ENCODE measurements at places on chromosomes 5 and 9.

- DNase-seq = no peak
Observed at GRCh38 chr9:121944711-121945191, 148.4 kb downstream of the TTLL11 start.

GRCh38 chr5:168341178-168341577, 49.7 kb downstream of the WWC1 start:
- DNase-seq = no peak

GRCh38 chr5:178993236-178993765, 1.8 kb downstream of the GRM6 start:
- no peak for DNase-seq

GRCh38 chr9:130058154-130058553, 4.4 kb downstream of the GPR107 start:
- DNase-seq = no peak

DNA sequence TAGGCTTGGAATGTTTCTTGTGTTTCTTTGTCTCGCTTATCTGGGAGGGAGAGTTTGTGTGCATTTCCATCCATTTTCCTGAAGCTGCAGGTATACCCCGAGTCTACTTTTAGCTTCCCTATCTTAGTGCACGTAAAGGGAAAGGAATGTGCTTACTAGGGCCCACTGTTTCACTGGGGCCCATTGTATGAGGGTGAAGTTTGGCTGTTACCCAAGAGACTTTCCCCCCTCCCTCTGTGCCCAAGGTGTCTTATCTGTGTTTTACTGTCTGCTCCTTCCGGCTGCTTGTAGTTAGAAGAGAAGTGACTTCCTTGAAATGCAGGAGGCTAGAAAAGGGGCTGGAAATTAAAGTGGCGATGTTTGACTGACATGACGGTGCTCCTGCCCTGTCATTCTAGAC, 12.1 kb upstream of the BTNL3 start:
- DNase-seq = peak; percentile 26

GRCh38 chr5:135179308-135179980, 145.4 kb upstream of the PITX1 start:
- DNase-seq = no peak

DNA sequence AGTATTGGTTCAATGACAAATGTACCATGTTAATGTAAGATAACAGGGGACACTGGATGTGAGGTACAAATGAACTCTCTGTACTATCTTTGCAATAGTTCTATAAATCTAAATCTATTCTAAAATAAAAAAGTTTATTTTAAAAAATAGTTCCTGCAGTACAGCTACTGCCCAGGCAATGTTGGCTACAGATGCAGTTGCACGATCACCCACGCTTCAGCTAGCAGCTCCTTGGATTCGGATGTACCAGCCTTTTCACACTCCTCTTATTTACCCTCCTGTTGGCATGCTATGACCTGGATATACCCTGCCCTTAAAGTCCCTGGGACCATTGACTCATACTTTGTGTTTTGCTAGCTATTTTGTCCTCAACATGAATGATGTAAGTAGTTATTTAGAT, 185.4 kb upstream of the SMARCA2 start:
- no peak for DNase-seq

- DNase-seq = peak; percentile 4
Observed at GRCh38 chr5:140399979-140400729, 1.5 kb upstream of the ANKHD1 start.

DNA sequence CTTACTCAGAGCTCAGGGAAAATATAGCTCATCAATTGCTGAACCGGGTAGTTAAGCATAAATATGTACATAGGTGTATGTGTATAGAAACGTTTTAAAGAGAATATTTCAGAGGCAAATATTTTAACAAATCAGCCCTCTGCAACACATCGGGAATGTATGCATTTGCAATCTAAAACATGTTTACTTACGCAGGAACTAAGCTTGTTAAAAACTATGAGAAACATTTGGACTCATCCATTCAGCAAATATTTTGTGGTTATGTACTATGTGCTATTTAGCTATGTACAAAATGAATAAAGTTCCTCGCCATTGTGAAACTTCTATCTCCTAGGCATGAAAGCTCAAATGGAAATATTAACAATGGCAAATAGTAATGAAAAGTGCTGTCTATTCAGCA, 469.9 kb downstream of the ARHGEF28 start:
- no peak for DNase-seq

GRCh38 chr5:167888393-167888792, 403.1 kb upstream of the WWC1 start:
- DNase-seq = no peak

DNA sequence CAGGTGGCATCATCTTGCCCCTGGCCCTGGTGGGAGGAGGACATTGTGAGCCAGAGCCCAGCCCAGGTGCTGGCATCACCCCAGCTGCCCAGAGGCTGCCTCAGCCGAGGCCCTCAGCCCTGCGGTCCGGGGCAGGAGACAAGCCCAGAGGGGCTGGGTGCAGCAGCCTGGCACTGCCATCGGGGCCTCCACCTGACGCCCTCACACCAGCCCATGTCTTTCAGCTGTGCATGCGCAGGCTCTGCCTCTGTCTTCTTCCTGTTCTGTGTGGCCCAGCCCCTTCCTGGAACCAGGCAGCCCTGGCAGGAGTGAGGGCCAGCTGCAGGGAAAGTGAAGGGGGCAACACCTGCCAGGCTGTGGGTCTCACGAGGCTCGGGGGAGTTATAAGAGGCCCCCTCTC, 4.8 kb upstream of the CEL start:
- DNase-seq = no peak

DNA sequence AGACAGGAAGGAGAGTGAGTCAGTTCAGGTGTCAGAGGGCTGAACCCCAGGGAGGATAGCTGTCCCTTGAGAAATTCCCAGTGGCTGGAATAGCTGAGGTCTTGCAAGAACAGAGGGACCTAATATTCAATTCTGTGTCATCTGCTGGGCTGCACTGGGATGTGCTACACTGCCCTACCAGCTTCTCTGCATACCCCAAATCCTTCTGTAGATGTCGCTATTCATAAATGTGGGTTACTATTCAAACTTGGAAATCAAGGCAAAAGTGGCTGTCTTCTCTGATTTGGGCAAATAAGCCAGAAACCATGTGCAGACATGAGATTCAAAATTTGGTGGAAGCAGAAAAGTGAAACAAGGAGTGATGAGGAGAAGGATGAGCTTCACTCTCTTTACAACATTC, 16.3 kb downstream of the TNFSF8 start:
- no peak for DNase-seq

DNA sequence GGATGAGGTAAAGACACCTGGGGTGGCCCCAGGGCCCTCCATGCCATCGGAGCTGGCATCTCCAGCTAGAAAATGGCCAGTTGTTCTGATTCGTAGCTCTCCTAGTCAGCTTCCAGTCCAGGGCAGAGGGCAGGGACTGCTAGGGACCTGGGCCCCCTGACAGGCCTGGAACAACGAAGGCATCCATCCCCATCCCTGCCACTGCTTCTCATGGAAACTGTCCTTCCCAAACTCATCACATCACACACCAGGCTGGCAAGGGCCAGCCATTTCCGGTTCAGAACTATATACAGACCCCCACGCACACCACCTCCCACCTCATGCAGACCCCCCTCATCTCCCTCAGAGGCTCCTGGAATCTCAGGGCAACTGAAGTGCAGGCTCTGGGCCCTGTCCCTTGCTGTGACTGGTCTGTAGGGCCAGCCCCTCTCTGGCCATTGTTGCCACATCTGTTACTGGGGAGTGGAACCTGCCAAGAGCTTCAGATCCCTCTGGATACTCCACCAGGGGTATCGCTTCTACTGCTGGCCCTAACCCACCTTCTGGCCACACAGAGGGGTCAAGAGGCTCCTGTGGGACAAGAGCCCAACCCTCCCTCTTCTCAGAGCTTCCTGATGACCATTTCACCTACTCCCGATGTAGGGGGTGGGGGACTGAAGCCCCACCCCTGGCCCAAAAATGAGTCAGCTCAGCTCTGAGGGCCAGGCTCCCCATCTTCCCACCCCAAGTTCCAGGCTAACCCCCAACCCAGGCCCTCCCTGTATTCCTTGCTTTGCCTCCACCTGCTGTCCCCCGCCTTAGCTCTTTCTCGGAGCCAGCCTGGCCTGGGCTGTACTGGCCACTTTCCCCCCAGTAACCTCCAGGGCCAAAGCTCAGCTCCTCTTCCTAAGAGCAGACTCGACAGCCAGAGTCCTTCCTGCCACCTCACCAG, 1.2 kb upstream of the MZB1 start:
- DNase-seq = no peak

DNA sequence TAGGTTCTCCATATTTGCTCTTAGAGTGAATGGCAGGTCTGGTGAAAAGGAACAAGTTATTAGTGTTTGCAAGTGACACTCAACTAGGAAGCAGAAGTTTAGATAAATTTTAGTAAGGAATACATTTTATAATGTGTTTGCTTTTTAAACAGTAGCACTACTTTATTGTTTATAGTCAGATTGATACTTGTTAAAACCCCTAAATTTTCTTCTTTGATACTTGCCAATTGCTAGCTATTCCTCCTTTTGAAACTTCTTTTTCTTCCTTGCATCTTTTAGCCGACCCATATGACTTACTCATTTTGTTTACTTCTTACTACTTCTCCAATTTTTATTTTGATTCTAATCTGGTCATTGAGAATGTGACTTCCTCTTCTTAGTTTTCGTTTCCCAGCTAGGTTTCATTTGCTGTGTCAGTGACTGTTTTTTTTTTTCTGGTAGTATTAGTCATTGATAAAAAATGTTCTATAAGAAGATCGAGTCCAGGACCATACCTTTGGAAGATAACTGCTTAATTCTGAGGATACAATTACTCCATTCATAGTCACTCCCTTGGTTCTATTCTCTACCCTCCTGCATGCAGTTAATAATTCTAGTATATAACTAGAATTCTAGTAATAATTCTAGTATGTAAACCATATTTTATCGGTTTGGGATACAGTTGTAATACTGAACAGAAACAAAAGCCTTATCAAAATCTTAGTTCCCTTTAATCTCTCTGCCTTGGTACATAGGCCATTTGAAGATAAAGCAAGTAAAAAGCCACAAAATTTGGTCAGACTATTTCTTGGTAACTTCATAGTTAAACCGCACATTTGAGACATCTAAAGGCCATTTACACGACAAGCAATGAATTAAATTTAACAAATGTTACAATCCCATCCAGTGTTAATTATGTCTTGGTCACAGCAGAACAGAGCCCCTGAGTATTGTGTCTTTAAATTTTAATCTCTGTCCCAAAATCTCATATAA, 2.8 kb upstream of the RICTOR start:
- peak; percentile 32 for DNase-seq

DNA sequence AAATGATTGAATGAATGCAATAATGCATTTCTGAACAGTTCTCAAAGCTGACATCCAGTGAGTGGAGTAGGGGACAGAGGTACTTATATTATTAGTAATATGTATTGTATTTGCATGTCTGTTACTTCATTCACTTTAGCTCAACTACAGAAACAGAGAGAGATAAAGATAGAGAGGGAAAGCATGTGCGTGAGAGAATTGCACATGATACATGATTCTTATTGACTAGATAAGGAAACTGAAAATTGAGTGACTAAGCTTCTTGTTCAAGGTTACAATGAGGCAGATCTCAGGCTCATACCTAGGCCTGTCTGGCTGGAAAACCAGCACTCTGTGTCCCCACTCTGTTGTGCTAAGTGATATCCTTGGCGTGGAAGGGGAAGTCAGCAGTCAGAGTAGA, 337.7 kb upstream of the KLF4 start:
- DNase-seq = no peak

GRCh38 chr9:81829195-81829882, 98.9 kb upstream of the SPATA31D4 start:
- DNase-seq = no peak

DNA sequence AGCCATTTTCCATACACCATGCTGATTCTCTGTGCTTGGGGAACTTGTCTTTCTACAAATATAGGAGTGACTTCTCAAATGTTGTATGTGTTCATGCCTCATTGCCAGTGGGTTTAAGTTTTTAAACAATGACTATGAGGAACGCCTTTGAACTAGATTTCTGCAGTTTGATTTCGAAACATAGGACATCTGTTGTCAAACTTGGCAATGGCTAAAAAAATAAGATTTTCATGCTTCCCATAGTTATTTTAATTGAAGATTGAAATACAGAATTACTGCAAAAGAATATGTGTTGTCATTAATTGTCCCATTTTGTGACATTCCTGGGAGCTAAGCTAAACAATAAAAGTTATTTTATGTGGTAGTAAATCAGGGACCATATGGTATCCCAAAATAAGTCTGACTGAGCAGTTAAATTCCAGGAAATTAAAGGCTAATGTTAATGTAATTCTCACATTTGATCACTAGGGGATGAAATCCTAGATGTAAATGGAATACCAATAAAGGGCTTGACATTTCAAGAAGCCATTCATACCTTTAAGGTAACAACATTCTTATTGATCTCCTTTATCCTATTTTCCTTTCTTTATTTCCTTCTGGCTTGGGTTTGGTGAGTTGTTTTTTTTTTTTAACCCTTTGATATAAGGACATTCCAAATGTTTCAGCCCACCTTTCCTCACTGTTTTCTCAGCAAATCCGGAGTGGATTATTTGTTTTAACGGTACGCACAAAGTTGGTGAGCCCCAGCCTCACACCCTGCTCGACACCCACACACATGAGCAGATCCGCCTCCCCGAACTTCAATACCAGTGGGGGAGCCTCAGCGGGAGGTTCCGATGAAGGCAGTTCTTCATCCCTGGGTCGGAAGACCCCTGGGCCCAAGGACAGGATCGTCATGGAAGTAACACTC, 116.7 kb downstream of the GOLPH3 start:
- no peak for DNase-seq

DNA sequence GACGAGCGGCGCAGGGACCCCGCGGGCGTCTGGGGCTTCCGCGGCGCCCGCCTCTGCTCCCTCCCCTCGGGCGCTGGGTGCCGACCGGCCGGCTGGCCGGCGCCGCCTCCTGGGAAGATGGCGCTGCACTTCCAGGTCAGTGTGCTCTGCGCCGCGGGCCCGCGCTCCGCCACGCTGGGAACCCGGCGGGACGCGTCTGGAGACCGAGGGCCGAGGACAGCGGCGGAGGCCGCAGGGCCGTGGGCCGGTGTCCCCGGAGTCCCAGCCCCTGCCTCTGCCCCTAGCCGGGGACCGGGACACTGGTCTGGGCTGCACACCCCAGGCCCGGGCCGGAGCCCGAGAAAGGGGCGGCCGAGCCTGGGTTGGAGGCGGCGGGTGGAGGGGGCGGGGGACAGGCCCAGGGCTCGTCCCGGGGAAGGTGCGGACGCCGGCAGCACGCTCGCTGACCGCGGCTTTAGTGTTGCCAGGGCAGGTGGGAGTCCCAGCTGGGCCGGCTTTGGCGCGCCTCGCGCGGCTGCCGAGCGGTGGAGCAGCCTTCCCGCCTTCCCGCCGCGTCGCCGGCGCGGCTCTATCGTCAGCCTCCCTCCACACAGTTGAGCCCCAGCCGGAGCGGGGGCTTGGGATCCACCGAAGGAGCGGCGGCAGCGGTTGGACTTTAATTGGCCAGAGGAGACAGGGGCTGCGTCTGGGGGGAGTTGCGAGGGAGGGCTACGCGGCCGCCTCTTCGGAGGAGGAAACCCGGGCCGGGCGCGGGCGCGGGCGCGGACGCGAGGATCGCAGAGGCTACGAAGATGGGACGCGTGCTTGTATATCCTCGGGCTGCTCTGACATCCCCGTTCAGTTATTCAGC, at the start of gene RANBP17:
RANBP17 (plus strand) TSS at position 102 of the 850 bp plus-strand sequence.
- peak; percentile 93 for DNase-seq

- DNase-seq = no peak
Observed at GRCh38 chr5:97096846-97097245, 45.6 kb downstream of the LIX1 start.
